ENCODE measurements at places on chromosomes 2 and 18. TPM values are rescaled to one million over a fixed set of nuclear protein-coding genes. Genes with fewer than 3 reads are reported as not detected.

GRCh38 chr2:3179208-3179607 lies 198.4 kb downstream of the EIPR1 start:
- peak; percentile 26 for DNase-seq

- no peak for DNase-seq
Measured at GRCh38 chr2:197839327-197839726, 34.9 kb downstream of the PLCL1 start.

The IL1B gene
- polyA plus RNA-seq = 0.38 TPM

The USP34 gene
- 50.7 TPM for polyA plus RNA-seq

GRCh38 chr2:70984576-70985282 lies 6.3 kb downstream of the ANKRD53 start:
- DNase-seq = peak; percentile 79

DNA sequence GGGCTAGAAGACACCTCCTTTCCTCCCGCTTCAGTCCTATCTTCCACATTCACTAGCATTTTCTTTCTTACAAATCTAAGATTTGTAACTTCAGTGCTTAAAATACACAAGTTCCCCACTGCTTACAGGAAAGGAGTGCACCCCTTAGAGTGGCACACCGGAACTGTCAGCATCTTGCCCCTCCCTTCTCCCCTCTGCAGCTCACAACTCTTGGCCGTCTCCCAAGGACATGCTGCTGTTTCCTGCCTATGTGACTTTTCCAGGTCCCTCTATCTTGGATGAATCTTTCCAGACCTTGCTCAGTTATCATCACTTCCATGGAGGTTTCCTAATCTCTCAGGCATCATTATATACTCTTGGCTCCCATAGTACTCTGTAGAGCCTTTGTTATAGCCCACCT lies 334.8 kb downstream of the CELF4 start:
- DNase-seq = no peak

GRCh38 chr2:9805435-9806297 lies 37.6 kb upstream of the TAF1B start:
- DNase-seq = no peak

GRCh38 chr18:46748466-46748865 lies 8.4 kb downstream of the ST8SIA5 start:
- no peak for DNase-seq

GRCh38 chr2:66370824-66371223 lies 64.1 kb upstream of the MEIS1 start:
- no peak for DNase-seq

DNA sequence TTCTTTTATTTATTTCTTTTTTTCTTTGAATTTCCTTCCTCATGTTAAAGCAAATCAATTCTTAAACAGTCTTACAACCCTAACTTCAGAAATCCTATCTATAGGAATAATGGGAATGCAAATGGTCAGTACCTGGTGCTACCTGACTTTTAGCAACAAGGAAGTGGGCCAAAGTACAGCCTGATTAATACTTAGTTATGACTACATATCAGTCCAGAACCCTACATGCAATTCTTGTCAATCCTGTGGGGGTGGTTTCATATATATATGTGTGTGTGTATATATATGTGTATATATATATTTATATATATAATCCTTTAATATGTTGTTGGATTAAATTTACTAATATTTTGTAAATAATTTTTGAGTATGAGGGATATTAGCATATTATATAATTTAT lies 14.8 kb upstream of the TRAPPC8 start:
- DNase-seq = no peak

GRCh38 chr2:9952286-9952737 lies 819 bp downstream of the GRHL1 start:
- no peak for DNase-seq

DNA sequence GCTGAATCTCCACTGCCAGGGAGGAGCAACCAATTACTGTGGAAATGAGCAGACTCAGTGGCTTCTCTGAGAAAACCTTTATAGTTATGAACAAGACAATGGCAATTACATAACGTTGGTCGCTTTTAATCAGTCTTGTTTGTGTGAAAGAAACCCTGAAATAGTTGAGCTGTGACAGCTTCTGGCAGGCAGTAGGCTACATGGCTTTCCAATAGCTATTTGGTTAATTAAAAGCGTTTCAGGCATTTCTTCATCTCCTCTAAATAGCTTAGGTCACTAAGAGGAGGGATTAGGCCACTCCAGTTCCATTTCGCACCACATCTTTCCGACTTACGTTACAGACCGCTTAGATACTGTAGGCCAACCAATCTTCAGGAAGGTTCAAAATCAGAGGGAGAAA lies 794.4 kb upstream of the ID2 start:
- no peak for DNase-seq

- no peak for DNase-seq
Measured at GRCh38 chr2:110979471-110980338, 141.0 kb upstream of the BCL2L11 start.

The PLCD4 gene
- 1.7 TPM for polyA plus RNA-seq

DNA sequence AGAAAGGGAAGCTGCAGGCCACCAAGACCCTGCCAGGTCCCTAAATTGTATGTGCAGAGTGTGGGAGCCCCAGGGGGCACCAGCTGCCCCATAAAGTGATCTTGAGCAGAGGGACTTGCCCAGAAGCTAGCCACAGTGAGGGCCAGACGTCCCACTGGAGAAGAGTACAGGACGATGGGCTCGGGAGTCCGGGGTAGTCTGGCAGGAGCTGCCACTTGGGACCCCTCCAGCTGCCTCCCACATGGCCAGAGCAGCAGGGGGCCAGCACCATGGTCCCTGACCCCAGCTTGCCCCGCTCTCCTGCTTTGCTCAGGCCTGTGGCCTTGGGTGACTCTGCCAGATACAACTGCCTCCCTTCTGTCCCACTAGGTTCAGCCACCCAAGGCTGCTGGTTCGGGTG lies 11.7 kb upstream of the LOXHD1 start:
- DNase-seq = no peak
